ENCODE measurements at places on chromosomes 6 and 20.
A peak's percentile ranks its signal among the peaks of the same experiment; 100 is the strongest.

DNA sequence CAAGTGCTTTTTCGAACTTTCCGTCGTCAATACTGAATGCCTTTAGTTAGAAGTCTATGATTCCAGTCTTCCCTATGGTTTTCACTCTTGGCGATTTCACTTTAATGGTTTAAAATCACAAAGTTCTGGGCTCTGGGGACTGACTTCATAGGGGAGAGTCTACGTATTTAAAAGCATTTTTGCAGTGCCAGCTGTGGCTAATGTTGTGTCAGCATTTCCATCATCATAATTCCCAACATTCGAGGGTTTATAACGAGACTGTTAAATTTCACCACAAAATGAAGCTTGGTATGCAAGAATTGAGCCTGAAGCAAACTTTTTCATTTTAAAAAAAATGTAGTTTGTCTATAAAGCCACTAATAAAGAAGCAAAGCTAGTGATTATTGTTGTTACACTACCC is 242.7 kb downstream of the SOX4 start:
- no peak for DNase-seq

- no peak for DNase-seq
Observed at GRCh38 chr6:150027806-150028565, 2.7 kb upstream of the RAET1L start.

DNA sequence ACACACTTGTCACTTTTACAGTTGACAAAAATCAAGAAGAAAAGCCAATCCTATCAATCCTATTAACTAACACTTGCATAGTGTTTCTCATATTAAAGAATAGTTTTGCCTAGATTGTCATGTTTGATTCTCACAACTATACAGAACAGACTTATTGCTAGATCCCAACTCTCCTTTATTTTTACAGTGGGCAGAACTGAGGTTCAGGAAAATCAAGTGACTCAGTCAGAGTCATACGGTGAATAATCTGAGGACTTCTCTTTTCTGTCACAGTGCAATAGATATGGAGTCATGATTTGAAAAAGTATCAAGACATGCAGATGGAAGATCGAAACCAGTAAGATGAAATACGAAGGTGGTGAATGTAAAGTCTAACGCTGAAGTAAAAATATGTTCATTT is 195.1 kb upstream of the CITED2 start:
- no peak for DNase-seq

DNA sequence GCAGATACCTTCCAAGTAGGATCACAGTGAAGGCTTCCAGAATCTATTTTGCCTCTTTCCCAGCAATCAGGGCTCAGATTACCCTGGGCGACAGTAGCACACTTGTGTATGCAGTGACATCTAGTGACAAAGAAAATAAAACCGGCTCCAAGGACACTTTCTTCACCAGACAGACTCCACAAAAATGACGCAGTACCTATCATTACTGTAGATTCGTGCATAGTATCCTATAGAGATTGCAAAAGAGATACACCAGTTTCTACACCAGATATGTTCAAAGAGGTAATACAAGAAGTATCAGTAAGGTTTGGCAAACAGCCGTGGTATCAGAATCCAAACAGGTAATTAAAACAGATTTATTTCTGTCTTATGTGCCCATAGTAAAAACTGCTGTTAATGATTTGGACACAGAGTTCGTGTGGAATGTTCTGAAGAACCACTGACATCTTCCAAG is 600.4 kb upstream of the JAG1 start:
- no peak for DNase-seq

DNA sequence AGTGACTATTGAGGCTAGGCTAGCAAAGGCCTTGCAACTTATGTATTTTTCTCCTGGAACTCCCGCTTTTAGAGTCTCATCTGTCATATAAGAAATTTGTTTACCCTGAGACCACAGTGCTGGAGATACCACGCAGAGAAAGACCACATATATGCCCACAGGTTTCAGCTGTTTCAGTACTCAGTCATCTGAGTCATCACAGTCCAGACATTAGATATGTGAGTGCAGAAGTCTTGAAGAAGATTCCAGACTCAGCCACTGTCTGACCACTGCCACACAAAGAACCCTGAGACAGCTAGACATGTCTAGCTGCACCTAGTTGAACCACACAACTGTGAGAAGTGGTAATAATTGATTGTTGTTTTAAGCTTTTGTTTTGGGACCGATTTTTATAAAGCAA is 648.3 kb downstream of the EPM2A start:
- no peak for DNase-seq

DNA sequence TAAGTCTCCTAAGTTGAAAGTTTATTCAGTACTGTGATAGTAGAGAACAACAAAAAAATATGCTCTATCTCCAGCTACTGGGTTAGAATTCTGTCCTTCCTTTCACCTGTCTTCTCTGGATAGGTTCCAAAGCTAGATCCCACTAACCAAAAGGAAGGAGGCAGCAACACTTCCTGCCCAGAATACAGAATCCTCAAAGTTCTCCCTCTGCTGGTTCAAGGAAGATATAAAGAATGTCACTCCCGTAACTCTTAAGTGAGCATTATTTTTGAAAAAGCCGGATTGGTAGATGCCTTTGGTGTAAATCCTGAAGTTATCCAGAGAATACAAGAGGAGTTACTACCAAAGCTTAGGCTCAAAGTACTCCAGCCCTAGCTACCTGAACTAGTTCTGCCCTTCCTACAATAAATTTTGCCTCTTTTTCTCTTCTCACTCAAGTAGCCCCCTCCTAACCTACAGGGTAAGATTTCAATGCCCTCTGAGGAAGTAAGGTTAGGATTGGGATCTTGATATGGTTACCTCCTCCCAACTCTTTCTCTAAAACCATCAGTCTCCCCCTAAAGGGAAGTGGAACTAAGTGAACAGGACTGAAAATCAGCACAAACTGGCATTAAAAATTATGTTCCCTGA is 26.0 kb upstream of the CRIP3 start:
- no peak for DNase-seq

GRCh38 chr20:3783068-3783489 is 1.8 kb upstream of the SPEF1 start:
- DNase-seq = no peak

DNA sequence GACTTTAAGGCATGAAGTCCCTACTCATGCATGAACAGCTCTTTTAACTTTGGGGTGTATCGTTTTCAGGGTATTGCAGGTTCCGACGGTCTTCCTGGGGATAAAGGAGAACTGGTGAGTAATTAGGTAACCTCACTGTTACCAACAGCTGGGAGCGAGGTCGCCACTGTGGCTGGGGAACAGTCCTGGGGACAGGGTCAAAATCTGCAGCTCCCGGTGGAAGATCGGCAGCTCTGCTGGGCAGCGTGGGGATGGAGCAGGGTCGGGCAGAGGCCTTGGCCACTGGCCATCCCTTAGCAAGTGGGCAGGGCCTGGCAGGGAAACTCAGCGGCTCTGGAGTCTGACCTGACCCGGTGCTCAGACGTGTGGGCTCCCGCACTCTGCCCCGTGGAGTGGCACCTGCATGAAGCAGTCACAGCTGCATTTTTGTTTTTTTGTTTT is 16.1 kb downstream of the COL9A3 start:
- no peak for DNase-seq

GRCh38 chr6:3707024-3707423 is 44.5 kb downstream of the PXDC1 start:
- no peak for DNase-seq

DNA sequence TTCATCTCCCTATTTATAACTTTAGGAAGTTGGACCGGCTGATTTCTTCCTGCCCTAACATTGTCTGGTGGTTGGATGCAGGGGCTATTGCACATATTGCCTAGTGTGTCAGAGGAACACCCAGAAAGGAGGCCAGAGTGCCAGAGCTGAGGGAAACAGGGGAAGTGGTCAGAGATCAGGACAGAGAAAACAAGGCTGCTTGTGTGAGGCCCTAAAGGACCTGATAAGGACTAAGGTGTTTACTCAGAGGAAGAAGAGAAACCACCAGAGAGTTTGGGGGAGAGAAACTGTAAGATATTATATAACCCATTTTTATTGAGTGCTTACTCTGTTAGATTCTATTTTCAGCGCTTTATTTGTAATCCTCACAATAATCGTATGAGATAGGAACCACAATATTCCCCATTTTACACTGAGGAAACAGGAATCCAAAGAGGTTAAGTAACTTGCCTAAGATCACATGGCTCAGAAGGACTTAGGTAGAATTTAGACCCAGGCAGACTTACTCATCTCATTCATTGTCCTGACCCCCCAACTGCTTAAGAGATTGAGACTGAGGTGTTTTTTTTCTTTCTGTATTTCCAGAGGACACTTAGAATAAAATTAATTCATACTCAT is 54.0 kb upstream of the REV3L start:
- no peak for DNase-seq

GRCh38 chr6:103505155-103505518 is 1354.6 kb downstream of the HACE1 start:
- no peak for DNase-seq

- no peak for DNase-seq
Observed at GRCh38 chr20:60363698-60364097, 405.5 kb downstream of the CDH26 start.

GRCh38 chr6:157516319-157517026 is 135.5 kb downstream of the ZDHHC14 start:
- DNase-seq = no peak

- no peak for DNase-seq
Observed at GRCh38 chr6:96761794-96762193, 75.5 kb downstream of the GPR63 start.

GRCh38 chr6:93894521-93894920 is 475.2 kb upstream of the EPHA7 start:
- no peak for DNase-seq

DNA sequence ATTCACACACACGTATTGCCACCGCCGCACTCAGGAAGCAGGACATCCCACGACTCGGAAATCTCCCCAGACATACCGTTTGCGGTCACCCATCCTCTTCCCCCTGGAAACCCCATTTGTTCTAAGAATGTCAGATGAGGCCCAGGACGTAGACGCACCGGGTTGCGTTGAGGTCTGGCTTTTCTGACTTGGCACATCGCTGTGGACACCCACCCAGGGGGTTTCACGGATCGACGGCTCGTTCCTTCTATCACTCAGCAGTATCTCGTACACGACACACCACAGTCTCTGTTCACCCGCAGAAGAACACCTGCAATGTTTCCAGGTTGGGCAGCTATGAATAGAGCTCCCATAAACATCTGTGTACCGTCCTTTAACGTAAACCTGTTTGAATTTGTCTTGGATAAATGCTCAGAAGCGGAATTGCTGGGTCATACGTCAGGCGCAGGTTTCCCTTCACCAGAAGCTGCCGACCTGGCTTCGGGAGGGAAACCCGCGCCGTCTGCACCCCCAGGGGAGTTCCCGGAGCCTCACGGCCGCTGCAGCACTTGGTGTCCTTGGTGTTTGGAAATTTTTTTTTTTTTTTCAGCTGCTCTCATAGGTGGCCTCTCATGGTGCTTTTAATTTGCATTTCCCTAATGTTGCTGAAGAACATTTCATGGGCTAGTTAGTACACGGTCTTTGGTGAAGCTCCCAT is 9.3 kb upstream of the EEF1A2 start:
- DNase-seq = no peak

- no peak for DNase-seq
Observed at GRCh38 chr6:40500227-40500626, 86.9 kb downstream of the LRFN2 start.

GRCh38 chr6:167806061-167806700 is 20.5 kb upstream of the AFDN start:
- no peak for DNase-seq

DNA sequence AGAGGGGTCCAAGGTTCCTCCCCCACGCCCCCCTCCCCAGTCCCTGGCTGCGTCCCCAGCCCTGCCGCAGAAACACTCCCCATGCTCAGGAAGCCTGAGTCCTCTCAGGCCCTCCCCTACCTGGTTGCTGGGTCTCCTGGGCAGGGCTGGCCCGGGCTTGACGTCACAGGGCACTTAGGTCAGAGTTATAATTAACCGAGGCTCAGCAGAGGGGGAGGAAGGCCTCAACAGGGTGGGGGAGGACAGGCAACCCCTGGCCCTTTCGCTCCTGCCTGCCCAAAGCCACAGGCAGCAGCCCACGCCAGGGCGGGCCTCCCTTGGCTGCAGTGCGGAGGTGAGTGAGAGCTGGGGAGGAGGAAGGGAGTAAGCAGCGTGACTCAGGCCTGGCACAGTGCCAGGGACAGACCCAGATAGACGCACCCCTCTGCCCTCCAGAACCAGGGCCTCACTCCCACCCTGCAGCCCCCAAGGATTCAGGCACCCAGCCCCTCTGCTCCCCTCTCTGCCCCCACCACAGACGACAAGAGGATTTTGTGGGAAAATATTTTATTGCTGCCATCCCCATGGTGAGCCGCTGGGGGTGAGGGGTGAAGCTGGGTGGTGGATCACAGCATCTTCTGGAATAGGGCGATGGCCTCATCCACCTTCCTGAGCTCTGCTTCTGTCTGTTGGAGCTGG is at the start of gene VWA7:
TSS of gene VWA7 (minus strand) at position 340 of the 678 bp plus-strand sequence. CDS start 549 bp downstream, outside the sequence.
- DNase-seq = peak; percentile 64

GRCh38 chr20:18101125-18101810 is 36.4 kb upstream of the KAT14 start:
- DNase-seq = no peak

DNA sequence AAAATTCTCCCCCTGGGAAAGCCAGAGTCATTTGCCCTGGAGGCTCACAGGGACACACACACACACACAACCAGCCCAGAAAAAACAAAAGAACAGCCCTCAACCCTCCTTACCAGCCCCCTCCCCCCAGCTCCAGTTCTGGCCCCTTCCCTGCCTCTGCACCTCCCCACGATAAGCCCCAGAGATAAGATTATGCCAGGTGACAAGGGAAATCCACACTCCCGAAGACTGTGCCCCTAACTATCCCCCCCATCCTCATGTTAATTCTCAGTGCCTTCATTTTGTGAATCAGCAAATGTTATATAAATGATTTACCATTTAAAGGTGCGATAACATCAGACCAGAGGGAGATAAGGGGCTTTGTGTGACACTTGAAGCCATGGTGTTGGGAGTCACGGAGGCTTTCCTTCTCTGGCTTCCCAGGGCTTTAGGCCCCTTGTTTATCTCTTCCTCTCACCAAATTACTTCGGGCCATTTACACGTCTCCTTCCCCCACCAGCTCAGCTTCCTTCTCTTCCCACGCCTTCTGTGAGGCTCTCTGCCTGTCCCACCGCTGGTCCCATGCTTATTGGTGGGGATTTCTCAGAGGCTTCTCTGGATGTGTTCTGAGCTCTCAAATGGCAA is 12.5 kb upstream of the FOXC1 start:
- no peak for DNase-seq

GRCh38 chr20:57782631-57783041 is 72.8 kb upstream of the PMEPA1 start:
- DNase-seq = no peak

DNA sequence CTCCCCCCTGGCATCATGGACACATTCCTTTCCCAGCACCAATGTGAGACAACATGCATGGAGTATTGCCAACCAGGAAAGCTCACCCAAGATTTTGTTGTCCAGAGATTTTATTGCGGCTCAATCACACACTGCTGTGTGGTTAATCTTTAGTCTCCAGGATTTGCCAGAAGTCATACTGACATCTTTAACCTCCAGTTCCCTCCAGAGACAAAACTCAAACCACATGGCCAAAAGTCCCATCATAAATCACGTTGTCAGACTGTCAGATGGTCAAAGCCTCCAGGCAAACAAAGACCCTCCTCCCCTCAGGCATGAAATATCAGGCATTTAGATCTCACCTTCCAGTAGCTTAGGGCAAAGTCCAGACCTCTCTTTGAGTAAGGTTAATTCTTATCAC is 97.3 kb upstream of the OPRM1 start:
- no peak for DNase-seq

- DNase-seq = no peak
Observed at GRCh38 chr6:165205632-165206031, 103.8 kb downstream of the C6orf118 start.
